ENCODE measurements at places on chromosomes 6 and 20. TPM values are rescaled to one million over a fixed set of nuclear protein-coding genes. Genes with fewer than 3 reads are reported as not detected.

Gene VNN1
- total RNA-seq = 1.3 TPM

Gene SNX3
- total RNA-seq = 126 TPM

Gene MAS1L
- total RNA-seq = not detected

- H3K27me3 ChIP-seq = peaks cover 5% of the 10 kb centered on the region
- no peaks in the 10 kb centered on the region for H3K4me1 ChIP-seq
- no peaks in the 10 kb centered on the region for H3K36me3 ChIP-seq
- DNase-seq = no peak
Measured at GRCh38 chr6:35558571-35558970, 45.9 kb upstream of the TULP1 start.

GRCh38 chr6:97316978-97317377 is 34.0 kb upstream of the MMS22L start:
- H3K4me1 ChIP-seq = no peaks in the 10 kb centered on the region
- no peaks in the 10 kb centered on the region for H3K27me3 ChIP-seq
- no peak overlapping the region for H3K27ac ChIP-seq
- H3K36me3 ChIP-seq = no peaks in the 10 kb centered on the region
- no peak for DNase-seq
- no peak overlapping the region for H3K4me3 ChIP-seq

DNA sequence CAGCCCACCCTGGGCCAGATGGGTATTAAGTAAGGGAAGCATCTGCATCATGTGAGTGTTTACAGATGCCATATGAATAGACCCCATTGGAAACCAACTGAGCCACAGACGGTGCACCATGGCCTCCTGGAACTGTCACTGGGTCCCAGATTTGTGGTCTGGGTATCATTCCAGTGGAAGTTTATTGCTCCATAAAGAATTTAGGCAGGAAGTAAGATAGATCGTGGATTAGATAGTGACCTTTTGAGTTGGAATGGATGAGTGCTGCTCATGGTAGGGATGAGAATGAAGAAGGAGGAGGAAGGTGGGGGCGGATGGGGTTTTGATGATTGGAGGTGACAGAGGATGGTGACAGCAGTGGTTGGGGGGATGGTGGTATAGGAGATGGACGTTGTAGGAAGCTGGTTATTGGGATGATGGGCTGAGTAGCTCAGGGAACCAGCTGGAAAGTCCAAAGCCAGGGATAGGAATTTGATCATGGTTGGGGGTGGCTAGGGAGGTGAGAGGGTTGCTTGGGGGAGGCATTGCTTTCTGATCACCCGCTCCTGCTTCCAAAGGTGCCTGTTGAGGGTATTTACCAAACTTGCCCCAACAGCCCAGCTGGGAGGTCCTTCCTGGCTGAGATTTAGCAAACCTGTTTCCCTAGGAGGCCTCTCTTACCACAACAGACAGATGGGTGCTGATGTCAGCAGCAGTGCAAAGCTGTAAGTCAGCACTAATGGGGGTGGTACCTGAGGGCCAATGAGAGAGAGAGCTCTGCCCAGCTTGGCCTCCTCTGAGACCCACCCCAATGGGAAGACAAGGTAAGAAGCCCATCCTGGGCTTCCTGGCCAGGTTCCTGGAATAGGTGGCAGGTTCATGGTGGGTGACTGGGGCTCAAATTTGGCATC is 78.0 kb downstream of the VEGFA start:
- H3K4me3 ChIP-seq = no peak overlapping the region
- no peaks in the 10 kb centered on the region for H3K36me3 ChIP-seq
- peaks cover 21% of the 10 kb centered on the region for H3K4me1 ChIP-seq
- no peak overlapping the region for H3K27ac ChIP-seq

DNA sequence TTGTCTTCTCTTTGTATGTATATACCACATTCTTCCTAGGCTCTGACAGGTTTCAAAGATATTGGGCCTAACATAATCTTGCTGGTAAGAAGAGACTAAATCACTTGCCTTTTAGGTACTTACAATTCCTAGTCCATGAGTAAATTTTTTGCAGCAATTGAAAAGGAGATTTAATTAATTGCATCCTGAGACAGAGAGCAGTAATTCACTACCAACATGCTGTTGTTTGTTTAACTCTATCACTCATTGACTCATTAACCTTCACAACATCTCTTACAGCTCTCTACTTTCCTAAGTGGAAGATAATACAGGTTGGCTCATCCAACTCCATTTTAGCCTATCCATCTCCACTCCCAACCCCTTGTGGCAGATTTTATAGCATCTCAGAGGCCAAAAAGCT is 280.4 kb downstream of the ALDH8A1 start:
- peaks cover 11% of the 10 kb centered on the region for H3K4me1 ChIP-seq
- no peaks in the 10 kb centered on the region for H3K36me3 ChIP-seq
- no peak overlapping the region for H3K27ac ChIP-seq
- H3K4me3 ChIP-seq = no peak overlapping the region
- H3K27me3 ChIP-seq = no peaks in the 10 kb centered on the region

DNA sequence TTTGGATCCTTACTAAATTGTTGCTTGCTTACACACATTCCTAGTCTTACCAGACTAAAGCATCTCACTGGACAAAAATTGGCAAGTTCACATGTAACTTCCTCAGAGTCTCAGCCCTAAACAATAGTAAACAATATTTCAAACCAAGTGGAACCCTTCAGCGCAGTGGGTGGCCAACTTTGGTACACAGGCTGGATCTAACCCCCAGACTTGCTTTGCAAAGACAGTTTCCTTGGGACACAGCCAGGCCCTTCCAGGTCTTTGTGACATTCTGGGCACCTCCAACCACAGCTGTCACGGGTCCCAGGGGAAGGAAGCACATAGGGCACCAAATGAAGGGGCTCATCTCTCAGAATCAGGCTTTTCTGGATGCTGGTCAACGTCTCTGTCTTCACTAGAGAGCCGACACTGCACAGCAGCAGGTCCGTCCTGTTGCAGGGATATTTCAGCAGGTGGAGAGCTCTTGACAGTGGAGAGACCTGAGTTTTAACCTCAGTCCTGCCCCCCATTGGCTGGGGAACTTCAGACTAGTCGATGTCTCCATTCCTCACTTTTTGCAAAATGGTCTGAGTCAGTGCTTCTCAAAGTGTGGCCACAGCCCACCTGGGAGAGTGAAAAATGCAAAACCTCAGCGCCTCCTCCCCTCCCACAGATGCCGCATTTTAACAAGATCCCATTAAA is 91.4 kb downstream of the BFSP1 start:
- no peaks in the 10 kb centered on the region for H3K36me3 ChIP-seq
- no peak overlapping the region for H3K4me3 ChIP-seq
- peaks cover 27% of the 10 kb centered on the region for H3K27me3 ChIP-seq
- no peak for DNase-seq

GRCh38 chr6:41657131-41658094 is 19.1 kb downstream of the MDFI start:
- H3K27me3 ChIP-seq = peaks cover 17% of the 10 kb centered on the region
- H3K4me1 ChIP-seq = peaks cover 51% of the 10 kb centered on the region
- DNase-seq = no peak
- no peak overlapping the region for H3K4me3 ChIP-seq
- H3K27ac ChIP-seq = peak overlapping the region; percentile 46

GRCh38 chr20:4046311-4046924 is 31.1 kb upstream of the RNF24 start:
- no peak overlapping the region for H3K27ac ChIP-seq
- no peaks in the 10 kb centered on the region for H3K4me1 ChIP-seq
- DNase-seq = no peak
- peaks cover 6% of the 10 kb centered on the region for H3K27me3 ChIP-seq
- no peak overlapping the region for H3K4me3 ChIP-seq
- H3K36me3 ChIP-seq = no peaks in the 10 kb centered on the region
